Cardiac fibroblast (primary cell): ENCODE measurements at places on chromosomes 7 and 10.
A peak's percentile ranks its signal among the peaks of the same experiment; 100 is the strongest.

DNA sequence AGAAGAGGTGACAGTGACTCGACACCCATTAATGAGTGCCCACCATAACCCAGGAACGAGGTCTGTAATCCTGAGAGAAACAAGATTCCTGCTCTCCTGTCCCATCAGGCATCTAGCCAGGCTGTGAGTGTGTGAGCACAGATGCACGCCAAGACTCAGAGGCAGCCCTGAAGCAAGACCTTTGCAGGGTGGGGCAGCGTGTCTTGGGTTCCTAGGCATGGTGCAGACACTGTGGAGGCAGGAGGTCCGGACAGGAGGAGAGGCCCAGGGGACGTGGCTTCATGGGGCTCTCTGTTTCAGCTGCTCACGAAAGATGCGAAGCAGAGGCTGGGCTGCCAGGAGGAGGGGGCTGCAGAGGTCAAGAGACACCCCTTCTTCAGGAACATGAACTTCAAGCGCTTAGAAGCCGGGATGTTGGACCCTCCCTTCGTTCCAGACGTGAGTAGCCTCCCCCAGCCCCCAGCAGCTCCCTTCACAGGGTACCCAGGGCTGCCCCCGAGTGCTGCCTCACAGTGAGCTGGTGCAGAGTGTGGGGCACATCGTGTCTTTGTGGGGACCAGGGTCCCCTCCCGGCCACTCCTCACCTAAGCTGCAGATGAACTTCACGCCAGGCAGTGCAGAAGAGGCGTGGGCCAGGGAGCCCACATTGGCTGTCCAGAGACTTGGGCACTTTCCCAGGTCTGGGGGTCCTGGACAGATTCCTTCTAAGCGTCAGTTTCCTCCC, 94.5 kb downstream of the RGS10 start:
- DNase-seq: no peak

DNA sequence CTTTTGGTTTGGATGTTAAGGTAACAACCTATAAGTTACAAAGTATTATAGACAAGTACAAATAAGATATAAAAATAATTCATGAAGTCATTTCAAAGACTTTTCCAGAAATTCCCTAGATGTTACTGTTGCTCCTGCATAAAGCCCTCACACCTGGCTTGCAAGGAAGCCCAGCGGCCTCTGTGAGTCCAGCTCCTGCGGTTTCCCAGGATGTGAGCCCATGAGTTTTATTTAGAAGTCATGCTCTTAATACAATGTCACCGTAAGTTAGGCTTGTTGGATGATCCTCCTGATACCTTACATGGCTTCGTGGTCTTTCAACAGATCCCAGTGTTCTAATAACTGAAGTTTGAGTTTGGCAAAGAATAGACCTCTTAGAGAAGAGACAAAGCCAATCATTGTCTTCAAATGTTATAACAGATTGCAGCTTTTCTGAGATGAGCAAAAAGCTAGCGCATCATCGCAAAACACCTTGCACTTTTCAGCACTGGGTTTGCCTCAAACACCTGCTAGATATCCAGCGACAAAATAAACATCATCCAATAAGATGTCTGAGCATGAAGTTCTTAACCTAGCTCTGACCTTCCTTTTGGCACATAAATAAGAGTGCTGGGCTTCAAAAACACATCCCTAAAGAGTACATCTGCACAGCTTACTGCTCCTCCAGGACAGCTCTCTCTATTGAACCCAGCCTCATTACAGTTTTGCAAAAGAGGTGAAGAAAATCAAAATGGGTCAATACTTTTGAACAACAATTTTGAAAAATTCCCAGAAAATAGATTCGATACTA, 3.6 kb downstream of the FAM171A1 start:
- DNase-seq: no peak

GRCh38 chr7:117630907-117631564, 151.2 kb downstream of the CFTR start:
- DNase-seq: no peak

- DNase-seq: peak; percentile 38
These were observed 293.1 kb downstream of the ZEB1 start for GRCh38 chr10:31612082-31612481.

GRCh38 chr10:122149561-122150505, 121.3 kb upstream of the BTBD16 start:
- DNase-seq: peak; percentile 79

GRCh38 chr7:155591055-155591775, 44.9 kb upstream of the CNPY1 start:
- DNase-seq: no peak

DNA sequence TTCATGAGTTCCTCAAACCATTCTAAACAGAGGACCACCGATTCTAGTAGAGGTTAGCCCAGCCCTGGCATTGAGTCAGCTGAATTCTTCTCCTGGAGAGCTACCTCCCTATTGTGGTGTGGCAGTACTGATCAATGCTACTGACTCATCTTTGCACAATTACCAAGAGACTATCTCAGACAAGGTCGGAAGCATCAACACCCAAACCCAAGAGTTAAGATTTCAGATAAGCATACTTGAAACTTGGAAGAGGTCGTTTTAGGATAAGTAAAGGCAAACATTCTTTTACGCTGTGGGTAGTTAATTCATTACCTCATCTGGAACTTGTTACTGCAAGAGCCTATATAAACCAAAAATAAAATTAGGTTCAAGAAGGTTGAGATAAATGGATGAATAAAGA, 154.6 kb upstream of the NRBF2 start:
- no peak for DNase-seq

GRCh38 chr7:41916450-41916927, 213.6 kb upstream of the INHBA start:
- peak; percentile 98 for DNase-seq

GRCh38 chr7:134755422-134756022, 23.9 kb upstream of the CALD1 start:
- peak; percentile 65 for DNase-seq

DNA sequence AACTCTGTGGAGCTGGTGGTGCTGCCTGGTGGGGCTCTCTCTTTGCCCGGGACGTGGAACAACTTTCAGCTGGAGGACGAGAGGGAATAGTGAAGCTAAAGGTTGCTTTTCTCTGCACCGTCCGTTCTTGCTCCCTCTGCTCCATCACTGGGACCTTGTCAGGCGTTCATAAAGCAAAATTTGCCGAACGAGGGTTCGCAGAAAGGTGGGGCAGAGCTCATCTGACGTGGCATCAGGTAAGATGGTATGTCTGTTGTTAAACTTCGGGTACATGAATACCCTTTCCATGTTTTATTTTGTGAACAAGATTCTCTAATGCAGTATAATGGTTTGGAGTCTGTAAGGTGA, 416 bp downstream of the BBS9 start:
- no peak for DNase-seq
